Substantia nigra (tissue), 51 donors: ENCODE measurements at places on chromosomes 13 and 19.

GRCh38 chr19:46863818-46864629 is 3.2 kb downstream of the ARHGAP35 start:
- DNase-seq = no peak

GRCh38 chr13:105863300-105863920 is 672.1 kb downstream of the EFNB2 start:
- no peak for DNase-seq

DNA sequence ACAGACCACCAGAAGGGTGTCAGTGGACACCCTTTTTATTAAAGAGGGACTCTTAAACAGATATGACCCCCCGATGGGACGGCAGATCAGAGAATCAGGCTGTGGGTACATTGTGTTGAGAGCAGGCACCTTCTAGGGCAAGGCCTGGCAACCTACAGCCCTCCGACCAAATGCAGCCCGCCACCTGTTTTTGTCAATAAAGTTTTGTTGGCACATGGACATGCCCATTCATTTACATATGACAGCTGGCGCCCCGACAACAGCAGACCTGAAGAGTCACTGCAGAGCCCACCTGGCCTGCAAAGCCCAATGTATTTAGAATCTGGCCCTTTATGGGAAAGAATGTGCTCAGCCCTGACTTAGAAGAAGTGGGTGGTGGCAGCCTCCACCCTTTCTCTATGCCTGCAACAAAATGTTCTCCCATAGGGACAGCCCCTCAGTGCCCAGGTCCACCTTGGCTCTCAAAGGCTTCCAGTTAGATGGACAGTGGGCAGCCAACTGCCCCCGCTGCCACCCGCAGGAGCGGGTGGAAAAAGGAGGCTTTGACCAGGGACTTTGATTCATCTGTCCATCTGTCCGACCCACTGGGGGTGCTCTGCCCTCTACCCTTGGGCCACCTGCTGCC is 184.9 kb downstream of the PTPRS start:
- no peak for DNase-seq

DNA sequence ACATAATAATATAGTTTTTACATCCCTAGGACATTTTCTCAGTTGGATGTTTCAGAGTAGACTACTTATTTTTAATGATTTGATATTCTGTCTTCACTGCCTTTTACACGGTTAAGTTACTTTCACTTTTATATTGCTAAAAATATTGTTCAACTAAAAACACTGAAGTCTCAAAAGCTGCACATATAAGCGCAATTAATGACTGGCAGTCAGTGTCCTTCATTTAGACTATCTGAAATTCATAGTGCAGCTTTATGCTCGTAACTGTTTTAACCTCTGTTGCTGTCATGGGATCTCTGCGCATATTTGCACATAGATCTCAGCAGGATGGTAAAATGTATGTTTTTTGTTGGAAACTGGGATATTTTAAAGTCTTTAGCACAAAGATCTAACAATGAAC is 864.3 kb downstream of the SLITRK6 start:
- DNase-seq = no peak

DNA sequence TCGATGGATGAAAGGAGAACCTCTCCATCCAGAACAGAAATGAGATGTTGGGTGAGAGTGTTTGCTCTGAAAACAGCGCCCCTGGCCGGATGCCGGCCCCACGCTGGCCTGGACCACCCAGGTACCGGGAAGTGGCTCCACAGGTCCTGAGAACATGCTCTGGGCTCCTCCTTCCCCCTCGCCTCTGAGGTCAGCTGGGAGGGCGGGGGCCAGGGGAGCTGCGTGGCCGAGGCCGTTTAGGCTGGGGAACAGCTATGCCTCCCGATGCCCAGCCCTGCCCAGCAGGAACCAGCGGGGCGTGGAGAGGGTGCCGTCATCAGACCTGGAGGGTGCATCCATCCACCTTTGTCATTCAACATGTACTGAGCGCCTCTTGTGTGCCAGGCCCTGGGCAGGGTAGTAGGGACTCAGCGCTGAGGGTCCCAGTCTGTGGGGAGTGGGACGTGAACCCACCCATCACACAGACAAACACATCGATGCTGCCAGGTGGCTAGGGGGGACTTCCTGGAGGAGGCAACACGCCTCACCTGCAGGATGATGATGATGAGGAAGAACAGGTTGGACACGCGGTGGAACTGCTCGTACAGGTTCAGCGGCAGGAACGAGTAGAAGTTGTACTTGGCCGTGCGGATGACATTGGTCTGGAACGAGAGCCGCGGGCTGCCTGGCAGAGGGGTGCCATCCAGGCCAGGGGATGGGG is 4.2 kb downstream of the ATP8B3 start:
- DNase-seq = no peak

DNA sequence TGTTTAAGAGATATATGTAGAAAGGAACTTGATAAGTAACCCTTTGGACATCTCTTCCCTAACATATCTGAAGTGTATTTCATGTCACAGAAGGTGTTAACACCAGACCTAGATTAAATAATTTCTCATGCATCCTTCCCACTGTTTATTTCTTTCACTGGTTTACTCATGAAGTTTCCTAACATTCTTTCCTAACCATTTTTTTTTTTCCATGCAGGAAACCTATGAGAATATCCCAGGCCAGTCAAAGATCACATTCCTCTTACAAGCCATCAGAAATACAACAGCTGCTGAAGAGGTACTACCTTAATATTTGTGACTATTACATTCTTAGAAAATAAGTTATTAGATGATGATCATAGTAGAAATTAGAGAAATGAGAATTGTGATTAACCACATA is 28.8 kb downstream of the IPO5 start:
- no peak for DNase-seq

GRCh38 chr13:72657379-72657778 is 70.0 kb downstream of the MZT1 start:
- no peak for DNase-seq

DNA sequence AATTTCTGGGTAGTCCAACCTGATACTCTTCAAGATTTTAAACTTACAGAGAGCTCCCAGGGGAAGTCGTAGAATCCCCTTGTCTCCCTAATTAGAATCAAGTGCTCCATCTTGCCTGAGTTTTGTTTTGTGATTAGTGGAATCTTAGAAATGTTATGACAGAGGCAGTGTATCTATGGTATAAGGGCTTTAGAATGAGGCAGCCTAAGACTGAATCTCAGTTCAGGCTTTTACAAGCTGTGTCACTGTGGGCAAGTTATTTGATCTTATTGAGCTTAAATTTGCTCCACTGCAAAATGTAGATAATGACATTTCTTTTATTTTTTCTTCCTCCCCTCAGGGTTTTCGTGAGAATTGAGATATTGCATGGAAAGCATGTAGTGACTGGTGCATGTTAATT is 215.5 kb downstream of the POSTN start:
- DNase-seq = no peak

- DNase-seq = peak; percentile 69
These were observed 22.1 kb downstream of the ARID3A start for GRCh38 chr19:947707-948539.

DNA sequence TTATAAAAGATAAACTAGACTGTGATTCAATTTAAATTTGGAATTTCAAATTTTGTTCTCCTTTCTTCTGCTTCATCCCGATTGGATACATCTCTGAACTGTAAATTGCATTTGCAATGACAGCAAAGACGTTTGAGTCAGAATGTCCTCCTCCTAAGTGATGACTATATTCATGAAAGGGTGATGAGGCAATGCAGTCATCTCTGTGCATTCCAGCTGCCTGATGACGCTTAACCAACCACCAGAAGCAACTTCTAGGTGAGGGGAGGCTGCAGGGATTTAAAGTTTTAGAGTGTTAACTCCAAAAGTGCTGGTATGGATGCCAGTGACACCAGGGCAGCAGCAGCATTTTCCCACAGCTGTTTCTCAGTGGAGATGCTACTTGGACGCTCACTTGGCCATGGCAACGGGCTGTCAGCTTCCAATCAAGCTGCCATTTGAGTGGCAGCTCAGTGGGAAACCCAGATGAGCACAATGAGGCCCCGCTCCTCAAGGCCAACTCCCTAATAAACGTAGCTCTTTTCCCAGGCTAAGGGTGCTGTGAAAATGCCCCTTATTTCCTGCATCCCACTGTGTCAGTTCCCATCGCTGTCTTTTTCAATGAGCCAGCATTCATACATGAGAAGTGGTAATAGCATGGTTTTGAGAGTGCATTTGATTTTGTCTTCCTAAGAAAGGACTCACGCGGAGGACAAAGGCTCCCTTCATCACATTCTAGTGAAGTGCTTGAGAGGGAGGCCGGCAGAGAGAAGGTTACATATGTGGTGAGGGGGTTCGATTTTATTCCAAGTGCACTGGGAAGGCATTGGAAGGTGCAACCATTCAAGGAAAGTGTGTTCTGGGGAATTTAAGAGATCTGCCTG is 45.2 kb upstream of the AMER2 start:
- no peak for DNase-seq

GRCh38 chr13:20334309-20334708 is 102.2 kb upstream of the GJB6 start:
- no peak for DNase-seq

- DNase-seq = no peak
These were observed 82.8 kb downstream of the SIPA1L3 start for GRCh38 chr19:37989855-37990254.

- no peak for DNase-seq
These were observed 122.2 kb downstream of the KL start for GRCh38 chr13:33138441-33138840.

DNA sequence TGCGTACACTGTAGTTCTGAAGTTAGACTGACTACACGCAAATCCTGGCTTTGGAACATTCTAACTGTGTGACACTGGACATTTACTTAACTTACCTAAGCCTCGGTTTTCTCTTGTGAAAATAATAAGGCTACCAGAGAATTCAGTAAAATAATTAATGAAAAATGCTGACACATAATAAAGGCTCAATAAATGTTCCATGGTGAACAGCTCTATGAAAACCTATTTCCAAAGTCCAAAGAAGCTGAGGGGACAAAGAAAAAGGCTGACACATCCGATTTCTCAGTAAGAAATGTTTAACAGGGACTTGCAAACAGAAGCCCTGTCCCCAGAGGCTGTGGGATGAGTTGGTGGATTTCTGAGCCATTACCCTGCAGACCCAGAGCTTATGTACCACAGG is 139.7 kb upstream of the GJB6 start:
- no peak for DNase-seq

- peak; percentile 78 for DNase-seq
These were observed at the start of gene SELENOW for GRCh38 chr19:47778049-47778953. TSS of gene SELENOW (plus strand) at chr19:47778703. CDS start at chr19:47778786, 83 bp downstream.

DNA sequence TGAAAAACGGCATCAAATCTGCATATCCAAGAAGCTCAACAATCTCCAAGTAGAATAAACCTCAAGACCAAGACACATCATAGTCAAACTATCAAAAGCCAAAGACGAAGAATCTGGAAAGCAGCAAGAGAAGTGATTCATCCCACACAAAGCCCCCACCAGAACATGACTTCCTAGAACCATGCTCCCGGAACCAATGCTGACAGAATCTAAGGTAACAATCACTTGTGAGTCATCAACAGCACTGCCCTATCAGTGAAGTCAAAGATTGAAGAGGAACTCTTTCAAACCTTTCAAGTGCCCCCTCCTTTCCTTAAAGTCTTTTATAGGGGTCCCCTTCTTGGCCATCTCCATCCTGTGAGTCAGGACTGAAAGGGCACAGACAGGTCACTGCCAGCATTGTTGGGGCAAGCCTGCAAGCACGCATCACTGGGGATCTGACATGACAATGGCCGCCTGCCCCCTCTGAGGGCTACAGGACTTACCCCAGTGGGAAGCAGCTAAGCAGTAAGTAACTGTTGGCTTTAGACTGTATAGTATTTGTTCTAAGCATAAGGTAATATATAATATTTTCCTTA is at the start of gene CCDC70:
CCDC70 (plus strand) TSS at position 247 of the 578 bp plus-strand sequence. CDS start 3,443 bp downstream, outside the sequence.
- no peak for DNase-seq

DNA sequence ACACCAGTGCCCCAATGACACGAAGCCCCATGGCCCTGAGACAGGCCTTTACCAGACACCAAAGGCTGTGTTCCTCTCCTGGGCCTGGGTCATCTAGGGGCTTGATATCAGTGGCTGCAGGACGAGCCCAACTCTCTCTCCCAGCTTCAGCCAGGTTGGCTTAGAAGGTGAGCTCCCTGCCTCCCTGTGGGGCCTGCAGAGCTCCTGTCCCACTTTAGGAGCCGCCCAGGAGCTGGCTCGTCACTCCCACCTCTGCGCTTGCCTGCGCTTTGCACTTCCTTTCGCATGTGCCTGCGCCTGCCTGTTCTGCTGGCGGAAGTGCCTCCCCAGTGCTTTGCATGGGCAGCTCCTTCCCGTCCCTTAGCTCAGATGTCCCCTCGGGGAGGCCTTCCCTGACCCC is 4.9 kb downstream of the CALM3 start:
- DNase-seq = no peak

DNA sequence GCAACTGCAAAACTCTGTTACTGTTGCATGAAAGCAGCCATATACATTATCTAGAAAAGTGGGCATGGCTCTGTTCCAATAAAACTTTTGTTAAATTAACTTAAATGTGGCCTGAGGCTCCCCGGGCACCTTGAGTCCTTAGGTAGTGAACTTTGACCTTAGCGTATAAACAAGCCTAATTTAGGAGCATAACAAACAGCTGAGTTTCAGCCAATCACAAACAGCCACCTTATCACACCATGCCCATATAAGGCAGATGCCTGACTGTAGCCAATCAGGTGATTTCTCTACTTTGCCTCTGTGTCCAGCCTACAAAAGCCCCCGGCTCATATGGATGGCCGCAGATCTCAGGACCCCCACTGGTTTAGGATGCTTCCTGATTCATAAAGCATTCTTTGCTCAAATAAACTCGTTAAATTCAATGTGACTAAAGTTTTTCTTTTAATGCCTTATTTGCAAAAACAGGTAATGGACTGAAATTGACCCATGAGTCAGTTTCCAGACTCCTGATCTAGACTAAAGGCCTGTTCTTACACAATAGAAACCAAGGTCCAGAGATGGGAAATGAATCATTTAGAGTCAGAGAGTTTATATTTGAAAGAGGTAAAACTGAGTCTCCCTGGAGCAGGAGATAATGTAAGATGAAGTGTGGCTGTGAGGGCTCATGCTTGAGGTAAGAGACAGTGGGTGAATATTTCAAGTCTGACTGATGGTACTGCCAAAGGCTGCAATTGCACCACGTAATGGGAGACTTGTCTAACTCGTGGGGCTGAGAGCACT is 130.2 kb downstream of the FGF9 start:
- no peak for DNase-seq

- no peak for DNase-seq
These were observed 10.2 kb upstream of the SUPT20H start for GRCh38 chr13:37069597-37070103.

DNA sequence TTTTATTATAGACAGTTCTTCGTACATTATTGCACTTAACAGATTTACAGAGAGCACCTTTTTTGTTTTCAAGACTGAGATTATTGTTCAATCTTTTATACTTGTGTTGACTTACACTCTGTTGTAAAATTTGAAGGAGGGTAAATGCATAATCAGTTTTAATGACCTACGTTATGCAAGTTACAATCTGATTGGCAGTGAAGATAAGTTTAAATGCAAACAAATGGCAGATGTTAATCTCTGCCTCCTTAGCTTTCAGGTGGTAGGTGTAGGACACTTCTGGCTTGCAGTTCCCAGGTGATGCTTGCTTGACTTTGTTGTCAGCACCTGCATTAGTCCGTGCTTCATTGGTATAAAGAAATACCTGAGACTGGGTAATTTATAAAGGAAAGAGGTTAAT is 424.9 kb downstream of the FGF9 start:
- DNase-seq = no peak

- DNase-seq = no peak
These were observed 16.3 kb downstream of the ONECUT3 start for GRCh38 chr19:1769645-1769985.

- no peak for DNase-seq
These were observed 3.4 kb downstream of the NRTN start for GRCh38 chr19:5808120-5808816.

GRCh38 chr13:83798731-83799130 is 83.5 kb downstream of the SLITRK1 start:
- no peak for DNase-seq

GRCh38 chr13:102944821-102945220 is 99.0 kb downstream of the ERCC5 start:
- DNase-seq = no peak
